ENCODE measurements at places on chromosomes 1 and 21.
A peak's percentile ranks its signal among the peaks of the same experiment; 100 is the strongest.

DNA sequence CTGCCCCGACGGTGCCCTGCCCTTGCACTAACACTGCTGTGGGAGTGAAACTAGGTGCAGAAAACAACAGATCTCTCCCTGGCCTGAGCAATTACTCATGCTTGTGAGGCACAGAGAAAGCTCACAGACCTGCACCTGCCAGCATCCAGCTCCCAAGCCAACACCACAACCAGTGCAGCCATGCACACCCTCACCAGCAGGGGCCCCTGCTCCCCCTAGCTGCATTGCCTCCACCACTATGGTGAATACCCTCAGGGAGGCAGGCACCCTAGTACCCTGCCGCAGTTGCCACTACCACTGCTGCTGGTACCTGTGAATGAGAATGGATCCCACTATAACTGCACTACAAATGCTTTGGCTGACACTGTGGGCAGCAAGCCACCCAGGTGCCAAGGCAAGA is 7.1 kb upstream of the DIRAS3 start:
- no peak overlapping the region for H3K27ac ChIP-seq
- no peaks in the 10 kb centered on the region for H3K36me3 ChIP-seq
- no peaks in the 10 kb centered on the region for H3K27me3 ChIP-seq
- no peak for DNase-seq
- no peaks in the 10 kb centered on the region for H3K4me1 ChIP-seq

DNA sequence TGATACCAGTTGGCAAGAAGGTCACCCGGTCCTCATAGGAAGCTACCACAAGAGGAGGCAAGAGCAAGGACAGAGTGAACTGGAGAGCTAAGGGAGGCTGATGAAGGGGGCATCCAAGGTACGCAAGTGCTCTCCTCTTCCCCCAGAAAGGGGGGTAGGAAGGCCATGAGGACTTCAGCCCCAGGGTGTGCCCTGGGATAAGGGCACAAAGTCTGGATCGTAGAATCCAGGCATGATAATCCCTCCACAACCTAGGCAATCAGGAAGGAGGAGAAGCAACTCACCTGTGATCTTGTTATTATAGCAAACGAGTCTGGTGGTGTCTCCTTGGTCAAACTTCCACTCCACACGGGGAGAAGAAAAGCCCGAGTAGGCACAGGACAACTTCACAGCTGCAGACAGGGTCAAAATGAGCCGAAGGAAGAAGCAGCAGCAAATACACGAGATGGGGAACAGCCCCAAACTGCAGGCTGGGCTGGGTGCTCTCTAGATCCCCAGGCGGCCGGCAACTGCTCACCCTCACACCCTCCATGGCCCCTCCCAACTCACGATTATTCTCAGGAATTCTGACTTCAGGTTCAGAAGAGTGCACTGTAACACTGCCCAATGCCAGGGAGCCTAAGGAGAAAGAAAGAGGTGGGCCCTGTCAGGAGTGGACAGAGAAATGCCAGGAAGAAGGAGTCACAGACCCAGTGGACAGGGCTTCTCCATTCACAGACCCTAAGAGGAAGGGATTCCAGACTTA is 20.0 kb downstream of the F11R start:
- no peak overlapping the region for H3K4me3 ChIP-seq
- H3K4me1 ChIP-seq = peaks cover 5% of the 10 kb centered on the region

DNA sequence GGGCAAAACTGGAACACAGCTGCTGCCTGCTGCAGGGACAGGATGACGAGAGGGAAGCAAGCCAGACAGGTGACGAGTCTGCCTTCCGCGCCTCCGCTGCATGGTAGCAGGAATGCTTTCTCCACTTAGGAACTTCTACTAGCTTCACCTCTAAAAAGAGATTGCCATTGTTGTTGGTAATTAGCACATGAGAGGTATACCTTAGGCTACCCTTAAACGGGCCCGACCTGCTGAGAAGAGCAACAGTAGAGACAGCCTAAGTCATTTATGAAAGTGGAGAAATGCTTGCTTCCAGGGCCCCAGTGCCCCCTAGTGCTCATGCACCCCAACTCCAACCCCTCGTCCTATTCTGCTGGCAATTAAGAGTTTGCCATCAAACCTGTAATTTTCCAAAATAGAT is 96.9 kb upstream of the AKT3 start:
- H3K27ac ChIP-seq = no peak overlapping the region
- no peaks in the 10 kb centered on the region for H3K4me1 ChIP-seq
- H3K36me3 ChIP-seq = no peaks in the 10 kb centered on the region
- H3K27me3 ChIP-seq = peaks cover 11% of the 10 kb centered on the region

DNA sequence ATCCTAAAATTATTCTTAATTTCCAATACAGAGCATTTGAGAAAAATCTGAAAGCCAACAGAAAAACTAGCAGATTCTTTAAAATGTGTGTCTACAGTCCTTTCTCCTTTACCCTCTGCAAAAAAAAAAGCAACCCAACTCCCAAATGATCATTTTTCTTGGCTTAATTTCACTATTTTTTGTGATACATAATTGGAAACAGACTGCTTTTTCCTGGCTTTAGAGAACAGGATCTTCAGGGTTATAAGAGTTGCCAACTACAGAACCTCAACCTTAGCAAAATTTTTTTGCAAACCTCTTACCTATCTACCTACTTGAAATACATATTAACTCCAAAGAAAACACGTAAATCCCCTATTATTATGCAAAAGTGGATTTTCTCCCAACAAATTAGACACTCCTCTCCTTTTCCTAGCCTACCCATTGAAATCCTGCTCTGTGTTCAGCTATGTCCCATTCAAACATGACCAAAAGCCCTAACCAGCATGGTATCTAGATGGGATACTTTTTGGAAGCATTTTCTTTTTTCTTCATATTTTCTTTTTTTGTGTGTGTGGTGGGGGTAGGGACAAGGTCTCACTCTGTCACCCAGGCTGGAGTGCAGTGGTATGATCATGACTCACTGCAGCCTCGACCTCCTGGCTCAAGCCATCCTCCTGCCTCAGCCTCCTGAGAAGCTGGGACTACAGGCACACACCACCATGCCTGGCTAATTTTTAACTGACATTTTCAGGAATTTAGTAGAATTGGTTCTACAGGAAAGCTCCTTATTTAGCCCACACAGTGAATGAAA is 9.0 kb downstream of the TGFBR3 start:
- no peak overlapping the region for H3K4me3 ChIP-seq
- DNase-seq = no peak
- peaks cover 15% of the 10 kb centered on the region for H3K27me3 ChIP-seq
- no peaks in the 10 kb centered on the region for H3K36me3 ChIP-seq
- no peak overlapping the region for H3K27ac ChIP-seq

GRCh38 chr1:56291374-56291919 is 287.9 kb downstream of the PLPP3 start:
- no peak for DNase-seq
- H3K36me3 ChIP-seq = peaks cover 2% of the 10 kb centered on the region
- H3K4me1 ChIP-seq = peaks cover 2% of the 10 kb centered on the region
- H3K4me3 ChIP-seq = no peak overlapping the region
- H3K27me3 ChIP-seq = peaks cover 4% of the 10 kb centered on the region

GRCh38 chr1:218659911-218660677 is 315.0 kb downstream of the TGFB2 start:
- peaks cover 4% of the 10 kb centered on the region for H3K27me3 ChIP-seq
- H3K4me1 ChIP-seq = no peaks in the 10 kb centered on the region
- no peak overlapping the region for H3K4me3 ChIP-seq
- DNase-seq = no peak
- no peak overlapping the region for H3K27ac ChIP-seq
- no peaks in the 10 kb centered on the region for H3K36me3 ChIP-seq

GRCh38 chr1:246215510-246215903 is 291.6 kb downstream of the SMYD3 start:
- H3K27ac ChIP-seq = no peak overlapping the region
- no peaks in the 10 kb centered on the region for H3K27me3 ChIP-seq
- no peak overlapping the region for H3K4me3 ChIP-seq
- H3K36me3 ChIP-seq = peaks cover 14% of the 10 kb centered on the region
- no peak for DNase-seq

GRCh38 chr1:203325418-203326091 is 20.2 kb downstream of the BTG2 start:
- no peaks in the 10 kb centered on the region for H3K27me3 ChIP-seq
- no peaks in the 10 kb centered on the region for H3K36me3 ChIP-seq
- DNase-seq = peak; percentile 43
- H3K4me3 ChIP-seq = peak overlapping the region; percentile 87
- H3K27ac ChIP-seq = peak overlapping the region; percentile 98

DNA sequence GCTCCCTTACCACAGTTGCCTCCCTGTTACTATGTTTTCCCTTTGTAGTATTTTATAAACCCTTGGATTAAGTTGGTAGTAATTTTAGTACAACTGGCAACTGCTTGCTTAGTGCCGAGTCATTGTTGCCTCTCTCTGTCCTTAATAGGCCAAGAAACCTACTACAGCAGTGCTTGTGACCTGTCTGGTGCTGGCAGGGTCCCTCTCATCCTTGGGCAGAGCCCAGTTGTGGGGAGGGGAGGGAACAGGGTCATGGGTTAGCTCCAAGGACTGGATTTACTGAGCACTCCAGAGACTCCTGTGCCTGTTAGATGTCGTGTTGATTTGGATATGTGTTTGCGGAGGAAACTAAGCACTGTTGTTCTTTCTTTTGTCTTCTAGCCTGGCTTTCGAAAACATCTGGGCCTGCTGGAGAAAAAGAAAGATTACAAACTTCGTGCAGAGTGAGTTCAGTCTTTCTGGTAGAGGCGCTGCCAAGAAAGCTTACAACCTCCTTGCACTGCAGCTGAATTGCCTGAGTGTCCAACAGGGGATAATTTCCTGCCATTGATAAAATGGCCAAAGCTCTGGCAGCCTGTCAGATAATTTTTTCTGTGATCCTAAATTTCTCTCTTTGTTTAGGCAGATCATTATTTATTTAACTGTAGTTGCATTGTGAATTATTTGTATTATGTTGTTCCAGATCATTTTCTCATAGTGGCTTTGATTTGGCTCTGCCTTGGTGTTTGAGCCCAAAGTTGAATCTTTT is 3.6 kb downstream of the UTP11 start:
- peak overlapping the region; percentile 19 for H3K27ac ChIP-seq
- H3K36me3 ChIP-seq = peaks cover 8% of the 10 kb centered on the region
- DNase-seq = no peak
- H3K27me3 ChIP-seq = no peaks in the 10 kb centered on the region
- H3K4me3 ChIP-seq = no peak overlapping the region

GRCh38 chr21:36237441-36237840 is 80.8 kb downstream of the DOP1B start:
- no peak overlapping the region for H3K27ac ChIP-seq
- H3K36me3 ChIP-seq = peaks cover 11% of the 10 kb centered on the region
- peaks cover 18% of the 10 kb centered on the region for H3K4me1 ChIP-seq
- no peak for DNase-seq

DNA sequence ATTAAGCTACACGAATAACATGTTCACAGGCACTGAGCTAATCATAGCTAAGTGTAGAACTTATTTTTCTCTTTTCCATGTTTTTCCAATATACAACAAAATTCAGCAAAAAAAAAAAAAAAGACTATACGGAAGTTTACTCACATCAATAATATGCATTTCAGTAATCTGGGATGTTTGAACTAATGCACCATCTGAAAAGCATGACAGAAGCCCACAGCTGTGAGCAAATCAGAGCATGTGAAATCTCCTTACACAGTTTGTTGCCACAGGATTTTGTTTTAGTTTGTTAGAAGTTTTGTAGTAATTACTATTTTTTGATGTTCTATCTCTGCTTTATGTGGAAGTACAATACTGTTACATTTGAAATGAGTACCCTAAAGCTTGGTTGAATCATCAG is 1051.7 kb downstream of the TTLL7 start:
- no peak for DNase-seq
- H3K27ac ChIP-seq = no peak overlapping the region
- no peaks in the 10 kb centered on the region for H3K36me3 ChIP-seq
- H3K4me1 ChIP-seq = no peaks in the 10 kb centered on the region

GRCh38 chr1:205442051-205442725 is 13.7 kb downstream of the BLACAT1 start:
- H3K27me3 ChIP-seq = no peaks in the 10 kb centered on the region
- no peak overlapping the region for H3K4me3 ChIP-seq
- DNase-seq = no peak
- peaks cover 29% of the 10 kb centered on the region for H3K4me1 ChIP-seq

GRCh38 chr1:58908561-58909560 is 125.0 kb upstream of the JUN start:
- peaks cover 5% of the 10 kb centered on the region for H3K4me1 ChIP-seq
- no peak overlapping the region for H3K27ac ChIP-seq
- H3K4me3 ChIP-seq = no peak overlapping the region

DNA sequence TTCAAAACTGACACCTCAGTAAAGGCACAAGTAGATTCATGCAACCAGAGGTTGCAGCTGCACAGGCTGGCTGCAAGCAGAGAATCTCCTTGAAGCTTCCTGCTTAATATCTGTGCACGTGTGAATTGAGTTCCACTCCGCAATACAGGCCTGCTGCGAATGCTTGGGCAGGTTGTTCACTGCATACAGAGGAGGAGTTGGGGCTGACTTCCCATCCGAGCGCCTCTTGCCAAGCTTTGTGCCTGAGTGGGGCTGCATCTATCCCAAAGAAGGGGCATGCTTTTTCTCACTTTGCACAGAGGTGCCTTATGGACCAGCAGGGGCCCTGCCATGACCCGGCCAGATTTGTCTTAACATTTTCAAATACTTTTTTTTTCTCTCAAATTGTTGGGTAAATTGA is 17.9 kb upstream of the PADI1 start:
- peaks cover 18% of the 10 kb centered on the region for H3K4me1 ChIP-seq
- H3K27me3 ChIP-seq = no peaks in the 10 kb centered on the region
- no peak for DNase-seq

- peaks cover 2% of the 10 kb centered on the region for H3K36me3 ChIP-seq
- H3K27me3 ChIP-seq = peaks cover 11% of the 10 kb centered on the region
- DNase-seq = no peak
- no peaks in the 10 kb centered on the region for H3K4me1 ChIP-seq
Observed at GRCh38 chr1:223401873-223402789, 8.9 kb downstream of the CCDC185 start.

GRCh38 chr1:224450561-224451350 is 16.2 kb upstream of the WDR26 start:
- DNase-seq = no peak
- no peak overlapping the region for H3K4me3 ChIP-seq
- peaks cover 4% of the 10 kb centered on the region for H3K36me3 ChIP-seq
- H3K27ac ChIP-seq = no peak overlapping the region
- no peaks in the 10 kb centered on the region for H3K27me3 ChIP-seq

DNA sequence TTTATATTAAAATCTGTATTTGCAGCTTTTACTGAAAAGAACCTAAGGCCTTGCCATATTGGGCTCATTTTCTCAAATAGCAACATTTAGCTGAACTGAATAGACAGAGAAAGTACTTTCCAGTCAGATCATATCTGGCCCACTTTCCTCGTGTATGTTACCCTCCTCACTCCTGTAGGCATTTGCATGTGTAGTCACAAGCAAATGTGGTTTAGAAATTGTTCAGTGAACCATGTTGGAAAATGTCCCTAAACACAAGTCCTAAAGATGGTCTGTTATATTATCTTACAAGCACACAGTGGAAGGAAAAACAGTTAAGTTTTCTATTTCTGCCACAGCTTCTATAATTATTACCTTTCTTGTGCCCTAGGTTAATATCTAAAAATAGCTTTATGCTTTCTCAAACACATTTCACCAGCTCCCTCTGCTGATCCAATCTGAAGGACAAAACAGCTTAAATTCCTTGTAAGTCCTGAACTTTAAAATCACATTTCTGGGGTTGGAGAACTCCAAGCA is 606 bp upstream of the FMO4 start:
- H3K27ac ChIP-seq = peak overlapping the region; percentile 89
- H3K4me3 ChIP-seq = peak overlapping the region; percentile 82
- H3K36me3 ChIP-seq = peaks cover 5% of the 10 kb centered on the region
- no peaks in the 10 kb centered on the region for H3K27me3 ChIP-seq
- H3K4me1 ChIP-seq = peaks cover 4% of the 10 kb centered on the region

Data from memory B cell (primary cell).